Liver (tissue), 10 donors: ENCODE measurements at places on chromosomes 16 and 17.
A peak's percentile ranks its signal among the peaks of the same experiment; 100 is the strongest.

GRCh38 chr16:83138976-83139690 lies 512.4 kb downstream of the CDH13 start:
- H3K4me1 ChIP-seq, result no peaks in the 10 kb centered on the region
- H3K36me3 ChIP-seq, result no peaks in the 10 kb centered on the region
- no peak overlapping the region for H3K4me3 ChIP-seq
- no peak for DNase-seq

DNA sequence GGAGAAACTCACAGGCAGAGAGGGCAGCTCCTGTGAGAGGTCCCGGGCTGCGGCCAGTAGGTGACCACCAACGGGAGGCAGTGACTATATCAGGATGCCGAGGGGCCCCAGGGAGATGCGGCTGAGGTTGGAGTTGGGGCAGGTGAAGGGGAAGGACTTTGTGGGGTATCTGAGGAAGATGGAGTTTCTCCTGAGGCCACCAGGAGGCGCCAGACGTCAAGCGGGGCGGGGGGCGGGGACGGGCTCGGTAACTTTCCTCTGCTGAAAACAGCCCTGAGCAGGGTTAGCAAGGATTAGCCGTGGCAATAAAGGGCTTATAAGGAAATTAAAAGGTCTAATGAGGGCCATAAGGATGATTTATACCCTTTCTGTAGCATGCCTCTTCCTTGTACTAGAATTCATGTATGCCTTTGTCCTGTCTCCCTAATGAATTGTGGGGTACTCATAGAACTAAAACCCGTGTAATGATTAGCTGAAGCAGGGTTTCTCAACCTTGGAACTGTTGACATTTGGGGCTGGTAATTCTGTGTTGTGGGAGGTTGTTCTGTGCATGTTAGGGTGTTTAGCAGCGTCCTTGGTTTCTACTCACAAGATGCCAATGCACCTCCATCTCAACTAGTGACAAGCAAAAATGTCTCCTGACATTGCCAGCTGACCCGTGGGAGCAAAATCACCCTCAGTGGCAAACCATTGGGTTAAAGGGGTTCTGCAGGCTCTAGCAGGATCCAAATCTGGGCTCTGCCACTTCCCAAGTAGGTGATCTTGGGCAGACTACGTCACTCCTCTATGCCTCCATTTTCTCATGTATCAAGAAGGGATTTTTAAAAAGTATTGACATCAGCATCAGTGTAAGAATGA lies 74.8 kb upstream of the GRIN2A start:
- peak; percentile 62 for DNase-seq
- H3K27me3 ChIP-seq, result no peaks in the 10 kb centered on the region
- H3K4me1 ChIP-seq, result peaks cover 9% of the 10 kb centered on the region
- H3K4me3 ChIP-seq, result peak overlapping the region; percentile 29
- peak overlapping the region; percentile 71 for H3K27ac ChIP-seq

GRCh38 chr17:31596382-31597323 lies 205.2 kb downstream of the RAB11FIP4 start:
- H3K27ac ChIP-seq, result no peak overlapping the region
- DNase-seq, result no peak
- peaks cover 7% of the 10 kb centered on the region for H3K4me1 ChIP-seq
- no peaks in the 10 kb centered on the region for H3K27me3 ChIP-seq
- no peaks in the 10 kb centered on the region for H3K36me3 ChIP-seq
- H3K4me3 ChIP-seq, result no peak overlapping the region

DNA sequence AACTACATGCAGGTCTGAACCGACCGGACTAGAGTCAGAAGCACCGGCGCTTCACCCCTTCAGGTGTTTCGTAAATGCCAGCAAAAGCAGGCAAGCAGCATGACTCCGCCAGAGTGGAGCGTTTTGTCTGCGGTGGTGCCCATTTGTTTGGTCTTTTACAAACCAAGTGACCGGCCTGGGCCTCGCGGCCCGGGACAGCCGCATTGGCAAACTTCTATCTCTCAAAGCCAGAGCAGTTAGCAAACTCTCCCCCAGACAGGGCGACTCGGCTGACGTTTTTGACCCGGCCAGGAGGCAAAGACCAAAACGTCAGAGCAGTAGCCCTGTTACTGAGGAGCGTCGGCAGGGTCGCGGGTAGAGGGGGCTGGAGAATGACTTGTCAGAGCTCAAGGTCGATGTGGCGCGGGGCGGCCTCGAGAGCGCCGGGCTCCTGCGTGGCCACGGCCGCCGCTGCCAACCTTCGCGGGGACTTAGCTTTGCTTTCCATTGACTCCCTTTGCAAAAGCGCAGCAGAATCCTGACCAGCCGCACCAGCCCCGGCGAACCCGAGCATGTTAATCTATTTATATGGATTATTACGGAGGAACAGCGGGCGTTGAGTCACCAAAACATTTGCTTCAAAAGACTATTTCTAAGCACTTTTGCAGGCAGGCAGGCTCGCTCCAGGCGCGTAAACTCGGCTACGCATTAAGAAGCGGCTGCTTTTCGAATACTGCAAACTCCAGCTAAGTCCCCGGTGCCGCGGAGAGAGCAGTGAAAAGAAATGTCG lies 763 bp upstream of the SOX9 start:
- peak overlapping the region; percentile 46 for H3K27ac ChIP-seq
- H3K4me3 ChIP-seq, result no peak overlapping the region
- peaks cover 15% of the 10 kb centered on the region for H3K4me1 ChIP-seq

DNA sequence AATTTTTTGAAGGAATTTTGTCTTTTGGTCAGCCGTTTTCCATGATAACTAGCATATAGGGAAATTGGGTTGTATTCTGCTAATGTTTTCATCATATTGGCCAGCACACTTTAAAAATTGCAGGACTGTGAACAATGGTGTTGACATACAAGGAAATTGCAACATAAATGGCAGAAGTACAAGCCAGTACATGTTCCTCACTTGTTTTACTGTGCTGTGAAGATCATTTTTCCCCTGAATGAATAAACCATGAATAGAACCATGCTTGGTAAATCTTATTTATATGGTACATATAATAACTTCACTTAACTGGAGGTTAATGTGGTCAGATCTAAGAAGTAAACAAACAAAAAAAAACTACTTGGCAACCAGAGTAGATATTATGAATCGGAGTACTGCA lies 22.8 kb downstream of the OMG start:
- no peak overlapping the region for H3K4me3 ChIP-seq
- H3K27ac ChIP-seq, result no peak overlapping the region
- no peaks in the 10 kb centered on the region for H3K27me3 ChIP-seq
- no peaks in the 10 kb centered on the region for H3K4me1 ChIP-seq
- DNase-seq, result no peak
- peaks cover 5% of the 10 kb centered on the region for H3K36me3 ChIP-seq

- no peak for DNase-seq
- no peak overlapping the region for H3K4me3 ChIP-seq
Observed at GRCh38 chr16:68298907-68299561, 11.7 kb downstream of the SLC7A6OS start.
